SK-N-SH (cell line): ENCODE measurements at places on chromosomes 5 and 9. TPM values are rescaled to one million over a fixed set of nuclear protein-coding genes. Genes with fewer than 3 reads are reported as not detected.

The LECT2 gene
- 0.18 and 0.60 TPM in 2 replicates for polyA plus RNA-seq

The RASEF gene
- polyA plus RNA-seq = 0.08 TPM in 1 of 2 replicates, not detected in the other

The FBXL7 gene
- polyA plus RNA-seq = 6.3 and 7.0 TPM in 2 replicates

The ISL1 gene
- polyA plus RNA-seq = 15.2 and 15.5 TPM in 2 replicates

The ARL14EPL gene
- polyA plus RNA-seq = not detected in 2 replicates

The MYOZ3 gene
- 0.26 and 0.41 TPM in 2 replicates for polyA plus RNA-seq

The DNAJC18 gene
- polyA plus RNA-seq = 7.4 and 10.3 TPM in 2 replicates

The TMEFF1 gene
- polyA plus RNA-seq = 2.1 and 2.5 TPM in 2 replicates

The STKLD1 gene
- polyA plus RNA-seq = 2.3 and 2.5 TPM in 2 replicates

The CHSY3 gene
- polyA plus RNA-seq = not detected in 2 replicates

The CAMK4 gene
- 4.1 and 4.6 TPM in 2 replicates for polyA plus RNA-seq

The FANCG gene
- 25.1 and 25.6 TPM in 2 replicates for polyA plus RNA-seq

- no peak for DNase-seq
Observed at GRCh38 chr5:54460181-54460919, 4.9 kb downstream of the HSPB3 start.

DNA sequence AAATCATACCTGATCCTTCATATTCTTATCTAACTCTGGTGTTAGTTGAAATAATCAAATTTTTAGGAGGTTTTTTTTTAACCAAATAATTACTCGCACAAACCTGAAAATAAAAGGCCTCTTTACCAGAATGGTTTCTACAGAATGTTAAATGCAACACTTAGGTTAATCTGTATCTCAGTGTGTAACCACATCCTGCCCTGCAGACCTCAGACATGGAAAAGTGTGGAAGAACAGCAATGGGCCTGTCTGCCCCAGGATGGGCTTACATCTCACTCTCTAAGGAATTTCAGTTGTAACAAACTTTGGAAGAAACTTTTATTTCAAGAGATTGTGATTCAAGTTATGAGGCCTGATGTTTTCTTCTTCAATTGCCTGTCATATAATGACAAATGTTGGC is 32.5 kb upstream of the MIER3 start:
- no peak for DNase-seq

GRCh38 chr9:138072161-138072842 is 194.7 kb downstream of the CACNA1B start:
- peak; percentile 38 for DNase-seq

GRCh38 chr9:1938135-1938534 is 77.0 kb upstream of the SMARCA2 start:
- DNase-seq = no peak

- peak; percentile 20 for DNase-seq
Observed at GRCh38 chr5:138467711-138468132, 2.4 kb downstream of the EGR1 start.

GRCh38 chr9:18783909-18784308 is 249.1 kb downstream of the SAXO1 start:
- no peak for DNase-seq

GRCh38 chr5:17482790-17483189 is 15.2 kb upstream of the TAF11L2 start:
- peak; percentile 30 for DNase-seq

- DNase-seq = no peak
Observed at GRCh38 chr5:158911693-158912363, 187.9 kb downstream of the EBF1 start.

GRCh38 chr9:137029058-137029936 is 1.3 kb upstream of the ABCA2 start:
- peak; percentile 90 for DNase-seq

DNA sequence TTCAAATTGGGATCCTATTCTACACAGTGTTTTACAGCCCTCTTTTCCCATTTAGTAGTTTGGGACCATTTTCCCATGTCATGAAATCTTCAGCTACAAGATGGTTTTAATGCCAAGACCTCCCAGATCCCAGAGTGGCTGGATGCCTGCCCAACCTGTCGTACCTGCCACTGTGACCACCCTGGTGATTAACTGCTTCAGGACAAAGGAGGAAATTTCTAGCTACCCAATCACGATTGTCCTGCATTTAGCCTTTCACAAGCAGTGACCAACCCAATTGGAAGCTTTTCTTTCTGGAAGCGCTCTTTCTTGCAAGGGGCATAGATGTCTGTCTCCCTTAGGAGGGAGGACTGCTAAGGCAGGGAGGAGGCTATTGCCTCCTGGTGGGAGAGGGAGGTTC is 13.8 kb downstream of the IL9 start:
- DNase-seq = no peak

- DNase-seq = no peak
Observed at GRCh38 chr5:172373680-172374079, 80.6 kb downstream of the SH3PXD2B start.

GRCh38 chr5:171451421-171451820 is 32.0 kb downstream of the FGF18 start:
- no peak for DNase-seq

DNA sequence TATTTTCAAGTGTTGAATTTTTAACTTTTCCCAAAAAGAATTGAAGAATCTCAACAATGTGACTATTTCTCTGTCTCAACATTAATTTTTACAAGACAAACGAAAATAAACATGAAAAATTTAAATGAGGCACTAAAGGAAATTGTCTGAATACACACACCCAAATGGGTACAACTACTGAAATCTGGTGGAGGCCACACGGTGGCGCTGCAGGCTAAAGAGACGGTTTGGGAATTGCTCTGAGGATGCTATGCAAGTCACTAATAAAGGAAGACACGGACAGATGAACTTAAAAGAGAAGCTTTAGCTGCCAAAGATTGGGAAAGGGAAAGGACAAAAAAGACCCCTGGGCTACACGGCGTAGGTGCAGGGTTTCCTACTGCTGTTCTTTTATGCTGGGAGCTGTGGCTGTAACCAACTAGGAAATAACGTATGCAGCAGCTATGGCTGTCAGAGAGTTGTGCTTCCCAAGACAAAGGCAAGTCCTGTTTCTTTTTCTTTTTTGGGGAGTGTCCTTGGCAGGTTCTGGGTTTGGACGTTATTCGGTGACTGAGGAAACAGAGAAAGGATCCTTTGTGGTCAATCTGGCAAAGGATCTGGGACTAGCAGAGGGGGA is at the start of gene PCDHB10:
Gene PCDHB10, plus strand, starts transcription at position 244 of the 616 bp plus-strand sequence. Its CDS starts 200 bp downstream, at position 444.
- DNase-seq = peak; percentile 53

GRCh38 chr9:85268131-85268530 is 473.6 kb downstream of the AGTPBP1 start:
- DNase-seq = no peak

- peak; percentile 0 for DNase-seq
Observed at GRCh38 chr9:34997379-34997781, 7.8 kb downstream of the DNAJB5 start.

DNA sequence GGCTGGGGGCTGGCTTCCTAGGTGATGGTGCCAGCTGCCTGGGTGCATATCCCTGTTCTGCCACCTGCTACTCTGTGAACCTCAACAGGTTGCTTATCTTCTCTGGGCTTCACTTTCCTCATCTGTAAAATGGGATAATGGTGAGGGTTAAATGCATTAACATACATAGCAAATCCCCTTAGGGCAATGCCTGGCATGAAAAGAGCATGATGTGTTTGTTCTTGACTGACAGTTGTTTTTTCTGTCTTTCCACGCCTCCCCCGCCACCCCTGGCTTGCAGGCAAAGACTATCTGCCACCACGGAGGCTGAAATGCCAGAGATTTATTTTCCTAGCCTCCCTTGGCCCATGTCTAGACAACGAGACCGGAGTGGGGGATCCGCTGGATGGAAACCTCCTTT is 280.5 kb downstream of the NSG2 start:
- no peak for DNase-seq

DNA sequence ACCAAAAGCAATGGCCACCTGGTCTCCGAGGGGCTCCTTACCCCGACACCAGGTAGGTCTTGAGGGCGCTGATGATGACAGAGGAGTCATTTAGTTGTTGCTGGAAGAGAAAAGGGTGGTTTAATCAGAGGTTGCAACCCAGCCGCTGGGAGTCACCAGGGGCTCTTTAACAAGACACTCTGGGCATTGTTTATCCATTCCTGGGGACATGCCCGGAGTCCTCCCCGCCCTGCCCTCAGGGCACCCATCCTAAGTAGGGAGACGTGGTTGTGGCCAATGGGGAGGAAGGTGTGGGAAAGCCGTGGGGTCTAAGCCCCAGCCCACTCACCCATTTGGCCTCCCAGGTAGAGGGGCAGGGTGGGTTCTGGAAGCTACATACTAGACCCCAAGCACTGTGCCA is 3.1 kb downstream of the PTGES2 start:
- DNase-seq = no peak

DNA sequence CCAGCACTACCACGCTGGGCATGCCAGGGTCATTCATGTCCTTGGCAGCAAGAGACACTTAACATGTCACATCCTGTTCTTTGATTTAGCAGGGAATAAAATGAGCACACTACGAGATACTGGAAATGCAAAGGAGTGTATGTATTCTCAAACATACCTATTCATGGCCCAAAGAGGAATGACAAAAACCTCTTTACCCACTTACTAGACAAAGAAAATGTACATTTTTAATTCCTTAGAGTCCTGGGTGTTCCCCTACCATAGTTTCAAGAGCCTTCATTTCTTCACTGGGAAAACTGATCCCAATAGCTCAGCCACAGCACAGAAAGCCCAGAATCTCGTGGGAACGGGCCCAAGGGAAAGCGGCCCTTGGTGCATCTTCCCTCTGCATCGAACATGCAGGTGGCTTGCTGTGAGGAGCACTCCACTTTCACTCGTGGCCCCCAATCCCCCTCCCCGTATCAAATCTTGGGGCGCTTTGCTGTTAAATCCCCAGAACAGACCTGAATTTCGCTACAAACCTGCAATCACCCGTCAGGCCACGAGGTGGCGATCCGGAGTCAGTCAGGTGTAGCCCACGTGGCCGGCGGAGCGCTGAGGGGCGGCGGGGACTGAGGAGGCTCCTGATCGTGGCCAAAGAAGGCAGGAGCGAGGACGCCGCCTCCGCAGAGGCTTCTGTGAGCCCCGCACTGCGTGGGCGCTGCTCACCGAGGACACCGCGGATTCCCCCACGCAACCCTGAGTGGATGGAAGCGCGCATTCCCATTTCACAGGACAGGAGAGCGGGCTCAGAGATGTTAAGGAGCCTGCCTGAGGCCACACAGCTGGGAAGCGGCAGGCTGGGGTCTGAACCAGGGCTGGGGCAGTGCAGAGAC is 91.4 kb downstream of the LMX1B start:
- DNase-seq = peak; percentile 93

- no peak for DNase-seq
Observed at GRCh38 chr9:132056717-132057560, 22.7 kb downstream of the MED27 start.

GRCh38 chr5:170223906-170224305 is 8.9 kb upstream of the C5orf58 start:
- no peak for DNase-seq

- no peak for DNase-seq
Observed at GRCh38 chr5:1652873-1653697, 129.3 kb upstream of the LPCAT1 start.

GRCh38 chr9:23698161-23698560 is 127.9 kb downstream of the ELAVL2 start:
- DNase-seq = no peak

- DNase-seq = no peak
Observed at GRCh38 chr5:15933259-15934207, 246.1 kb downstream of the MARCHF11 start.

DNA sequence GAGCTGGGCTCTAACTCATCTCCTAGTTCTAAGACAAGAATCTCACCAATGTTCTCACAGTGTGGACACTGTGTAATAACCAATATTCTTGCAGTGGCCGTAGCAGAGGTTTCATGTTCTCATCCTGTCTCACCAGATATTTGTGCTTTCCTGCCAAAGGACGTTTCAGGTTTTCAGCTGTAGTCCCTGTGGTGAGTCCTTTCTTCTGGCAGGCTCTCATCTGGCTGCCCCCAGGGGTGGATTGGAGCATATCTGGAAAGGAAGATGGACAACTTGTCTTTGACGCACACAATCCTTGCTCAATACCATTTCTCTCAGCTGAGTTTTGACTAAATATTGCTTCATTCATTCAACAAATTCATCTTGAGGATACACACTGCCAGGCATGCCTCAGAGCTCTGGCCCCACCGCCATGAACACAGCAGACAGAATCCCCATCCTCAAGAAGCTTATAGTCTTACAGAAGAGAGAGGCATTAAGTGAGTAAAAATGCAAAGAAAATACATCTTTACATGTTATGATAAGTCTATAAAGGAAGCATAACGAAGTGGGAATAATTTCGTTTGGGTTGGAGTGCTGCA is 33.8 kb upstream of the NEURL1B start:
- no peak for DNase-seq

DNA sequence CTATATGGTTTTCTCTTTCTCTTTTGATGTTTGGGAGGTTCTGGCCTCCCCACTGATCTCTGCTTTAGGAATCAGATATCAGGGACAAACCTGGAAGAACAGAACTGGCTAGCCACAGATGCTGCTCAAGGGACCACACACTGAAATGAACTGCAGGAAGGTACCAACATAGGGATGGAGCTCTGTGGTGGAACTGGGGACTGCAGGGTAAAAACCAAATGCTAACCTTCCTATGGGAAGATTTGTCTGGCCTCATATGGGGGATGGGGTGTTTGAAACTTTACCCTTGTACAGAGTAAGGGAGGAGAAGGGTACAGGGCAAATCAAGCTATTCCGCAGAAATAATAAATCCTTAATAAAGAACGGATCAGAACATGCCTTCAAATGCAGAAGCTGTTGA is 49.4 kb downstream of the ELOVL7 start:
- no peak for DNase-seq

- DNase-seq = no peak
Observed at GRCh38 chr5:107570805-107571531, 99.8 kb downstream of the EFNA5 start.

- DNase-seq = no peak
Observed at GRCh38 chr5:112372543-112372942, 46.5 kb downstream of the EPB41L4A start.
